ENCODE measurements at places on chromosomes 4 and X. TPM values are rescaled to one million over a fixed set of nuclear protein-coding genes. Genes with fewer than 3 reads are reported as not detected.

Gene MGARP
- total RNA-seq = 0.22 TPM

Gene DKK2
- total RNA-seq = not detected

Gene ARMCX2
- 15.3 TPM for total RNA-seq

GRCh38 chrX:42119076-42119475, 195.7 kb upstream of the CASK start:
- H3K36me3 ChIP-seq = no peaks in the 10 kb centered on the region
- no peaks in the 10 kb centered on the region for H3K4me1 ChIP-seq
- no peak overlapping the region for H3K4me3 ChIP-seq

- no peaks in the 10 kb centered on the region for H3K27me3 ChIP-seq
- no peak overlapping the region for H3K4me3 ChIP-seq
- H3K4me1 ChIP-seq = no peaks in the 10 kb centered on the region
- H3K36me3 ChIP-seq = no peaks in the 10 kb centered on the region
- no peak overlapping the region for H3K27ac ChIP-seq
These were observed 74.7 kb downstream of the REPS2 start for GRCh38 chrX:17020851-17021821.

GRCh38 chr4:121182296-121182695, 18.2 kb upstream of the TNIP3 start:
- H3K4me3 ChIP-seq = peak overlapping the region; percentile 76
- peak overlapping the region; percentile 89 for H3K27ac ChIP-seq
- H3K36me3 ChIP-seq = peaks cover 33% of the 10 kb centered on the region
- peaks cover 63% of the 10 kb centered on the region for H3K4me1 ChIP-seq
- DNase-seq = no peak
- H3K27me3 ChIP-seq = no peaks in the 10 kb centered on the region

GRCh38 chrX:86946569-86946968, 571.0 kb upstream of the KLHL4 start:
- no peaks in the 10 kb centered on the region for H3K4me1 ChIP-seq
- no peaks in the 10 kb centered on the region for H3K27me3 ChIP-seq
- H3K36me3 ChIP-seq = no peaks in the 10 kb centered on the region
- H3K4me3 ChIP-seq = no peak overlapping the region

- no peaks in the 10 kb centered on the region for H3K4me1 ChIP-seq
- no peak overlapping the region for H3K27ac ChIP-seq
- no peak overlapping the region for H3K4me3 ChIP-seq
- no peaks in the 10 kb centered on the region for H3K36me3 ChIP-seq
- no peak for DNase-seq
These were observed 81.6 kb downstream of the SORBS2 start for GRCh38 chr4:185730387-185730786.
